ENCODE measurements at places on chromosomes 2 and 18. TPM values are rescaled to one million over a fixed set of nuclear protein-coding genes. Genes with fewer than 3 reads are reported as not detected.
A peak's percentile ranks its signal among the peaks of the same experiment; 100 is the strongest.

Gene WNT10A
- 0.18 TPM for total RNA-seq

Gene SERPINB4
- not detected for total RNA-seq

Gene ABHD1
- total RNA-seq = 1.2 TPM

Gene CRYGD
- not detected for total RNA-seq

Gene TRIM43
- 0.25 TPM for total RNA-seq

Gene TXNDC9
- total RNA-seq = 36.2 TPM

Gene ATIC
- total RNA-seq = 296 TPM

Gene STAT4
- total RNA-seq = 92.2 TPM

- no peak for DNase-seq
These were observed 524.0 kb downstream of the SOX11 start for GRCh38 chr2:6216234-6216633.

DNA sequence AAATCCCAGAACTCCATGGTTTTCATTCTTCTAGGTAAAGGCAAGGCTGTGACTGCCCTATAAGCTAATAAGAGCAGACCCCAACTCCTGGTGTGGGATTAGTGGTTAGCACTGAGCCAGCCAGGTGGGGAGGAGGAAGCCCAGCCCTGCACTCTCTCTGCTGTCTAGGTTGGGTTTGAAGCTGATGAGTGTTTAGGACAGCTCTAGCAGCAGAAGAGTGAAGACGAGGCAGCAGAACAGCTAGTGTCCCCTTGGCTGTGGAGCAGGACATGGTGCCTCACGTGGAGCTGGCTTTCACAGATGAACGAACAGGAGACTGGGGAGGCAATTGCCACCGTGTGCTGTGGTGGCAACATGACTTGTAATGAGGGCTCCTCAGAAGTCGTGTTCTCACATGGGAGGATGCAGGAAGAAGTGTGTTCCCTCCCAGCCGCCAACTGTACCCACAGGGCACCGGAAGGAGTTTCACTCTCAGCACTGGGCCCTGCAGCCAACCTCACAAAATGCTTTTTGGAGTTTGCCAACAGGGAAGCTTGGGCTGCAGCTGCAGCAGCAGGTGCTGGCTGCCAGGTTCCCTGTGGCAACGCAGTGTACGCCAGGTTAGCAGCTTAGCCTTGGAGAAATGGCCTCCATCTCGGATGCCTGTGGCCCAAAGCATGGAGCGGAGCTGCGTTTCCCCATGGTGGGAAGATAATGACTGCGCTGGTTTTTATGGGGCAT is 328.2 kb downstream of the SETBP1 start:
- DNase-seq = no peak

DNA sequence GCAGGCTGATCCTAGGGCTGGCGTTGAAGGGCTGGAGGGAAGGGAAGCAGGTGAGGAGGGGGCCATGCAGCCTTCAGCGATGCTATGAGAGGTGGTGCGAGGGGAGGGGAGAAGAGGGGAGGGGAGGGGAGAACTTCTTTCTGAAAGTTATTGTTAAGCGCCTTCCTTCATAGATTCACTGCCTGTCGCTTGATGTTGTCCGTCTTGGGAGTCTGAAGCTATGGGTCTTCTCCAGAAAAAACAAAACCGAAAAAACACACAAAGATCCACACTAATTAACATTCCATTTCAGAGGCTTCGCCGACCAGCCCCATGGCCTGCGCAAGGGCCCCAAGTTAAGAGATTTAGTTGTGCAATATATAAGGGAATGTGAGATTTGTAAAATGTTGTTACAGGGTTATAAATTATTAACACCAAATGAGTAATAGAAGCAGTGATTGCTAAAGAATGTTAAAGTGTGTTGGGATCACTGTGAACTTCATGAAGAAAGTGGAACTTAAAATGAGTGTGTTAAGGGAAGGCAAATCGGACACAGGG is 758 bp downstream of the CFAP221 start:
- DNase-seq = no peak

DNA sequence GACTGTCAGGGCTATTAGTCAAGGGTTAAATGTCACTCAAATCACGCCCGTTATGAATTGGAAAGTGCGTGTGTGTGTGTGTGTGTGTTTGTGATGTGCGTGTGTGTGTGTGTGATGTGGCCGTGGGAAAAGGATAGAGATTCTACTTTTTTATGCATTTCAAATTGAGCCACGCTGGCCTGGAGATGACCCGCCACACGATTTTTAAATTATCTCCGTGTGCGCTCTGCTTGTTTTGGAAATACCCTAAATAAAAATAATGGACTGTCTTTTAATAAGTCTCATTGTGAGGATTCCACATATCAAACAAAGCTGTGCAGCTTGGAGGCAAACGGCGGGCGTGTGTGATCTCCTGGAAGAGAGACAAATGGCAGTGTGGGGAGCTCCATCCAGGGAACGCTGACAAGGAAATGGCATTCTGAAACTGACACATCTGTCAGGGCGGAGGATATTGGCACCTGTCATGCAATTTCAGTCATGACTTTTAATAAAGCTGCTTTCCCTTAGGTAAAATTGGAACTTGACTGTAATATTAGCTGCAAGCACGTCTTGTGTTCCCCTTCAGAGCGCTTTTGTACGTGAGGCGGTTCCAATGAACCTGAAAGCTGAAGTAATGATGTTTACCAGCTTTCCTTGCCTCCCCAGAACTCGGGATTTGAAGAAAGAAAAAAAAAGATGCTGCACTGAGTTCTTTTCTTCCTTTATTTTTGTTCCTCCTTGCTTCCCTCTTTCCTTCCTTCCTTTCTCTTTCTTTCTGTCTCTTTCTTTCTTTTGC is 381.8 kb upstream of the SMIM21 start:
- no peak for DNase-seq

DNA sequence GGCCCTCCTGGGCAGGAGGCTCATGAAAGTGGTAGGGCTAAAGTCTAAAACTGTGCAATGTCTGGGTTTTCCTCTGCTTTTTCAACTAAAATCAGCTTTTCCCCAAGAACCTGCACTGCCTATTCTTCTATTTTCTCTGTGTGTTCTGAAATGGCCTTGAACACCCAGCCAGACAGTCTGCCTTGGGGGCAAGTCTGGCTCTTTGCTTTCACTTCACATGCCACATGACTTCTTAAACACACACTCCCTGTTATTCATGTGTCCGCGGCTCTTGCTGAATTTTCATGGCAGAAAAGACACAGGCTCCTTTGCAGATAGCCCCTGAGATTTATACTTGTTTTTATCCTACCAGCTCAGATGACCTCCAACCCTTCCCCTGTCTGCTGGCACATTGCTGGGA is 10.6 kb upstream of the RPIA start:
- no peak for DNase-seq

DNA sequence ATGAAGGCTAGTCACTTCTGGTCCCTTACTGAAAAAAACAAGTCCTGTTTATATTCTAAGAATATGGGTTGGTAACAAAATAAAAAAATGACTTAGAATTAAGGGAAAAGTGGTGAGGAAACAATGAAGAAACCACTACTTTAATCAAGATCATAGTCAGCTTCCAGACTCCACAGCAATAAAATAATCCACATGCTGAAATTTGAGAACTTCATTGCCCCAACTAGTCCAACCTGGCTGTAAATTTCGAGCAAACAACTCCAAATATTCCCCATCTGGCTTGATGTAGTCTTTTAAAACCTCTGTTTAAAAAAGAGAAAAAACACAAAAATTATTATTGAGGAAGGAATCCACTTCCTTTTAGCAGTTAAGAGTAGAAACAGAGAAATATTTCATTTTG is 32.5 kb downstream of the METTL4 start:
- DNase-seq = no peak

DNA sequence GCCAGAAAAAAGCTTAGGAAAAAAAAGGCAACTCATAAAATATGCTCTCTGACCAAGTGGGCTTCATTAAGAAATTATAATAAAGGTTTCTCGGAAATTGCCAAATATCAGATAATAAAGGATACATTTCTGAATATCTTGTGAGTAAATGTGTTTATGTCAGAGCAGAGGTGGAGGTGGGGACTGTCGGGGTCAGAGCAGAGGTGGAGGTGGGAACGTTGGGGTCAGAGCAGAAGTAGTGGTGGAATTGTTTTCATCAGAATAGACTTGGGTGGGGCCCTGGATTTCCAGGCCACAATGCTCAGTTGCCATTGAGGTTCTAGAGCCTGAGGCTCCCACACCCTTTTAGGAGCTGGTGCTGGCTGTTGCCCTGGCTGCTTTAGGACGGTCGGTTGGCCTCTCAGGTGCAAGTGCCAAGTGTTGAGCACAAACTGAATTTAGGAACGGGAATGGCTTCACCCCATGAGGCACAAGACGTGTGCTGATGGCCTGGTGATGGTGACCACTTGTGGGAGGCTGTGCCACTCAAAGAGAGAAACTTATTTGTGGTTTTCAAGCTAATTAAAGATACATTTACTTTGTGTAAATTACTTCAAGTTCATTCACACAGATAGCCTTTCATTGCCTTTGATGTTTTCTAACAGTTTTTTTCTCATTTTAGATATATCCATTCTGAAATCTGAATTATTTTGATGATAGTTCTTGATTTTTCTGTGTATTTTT is 131.5 kb downstream of the ATP9B start:
- peak; percentile 21 for DNase-seq

DNA sequence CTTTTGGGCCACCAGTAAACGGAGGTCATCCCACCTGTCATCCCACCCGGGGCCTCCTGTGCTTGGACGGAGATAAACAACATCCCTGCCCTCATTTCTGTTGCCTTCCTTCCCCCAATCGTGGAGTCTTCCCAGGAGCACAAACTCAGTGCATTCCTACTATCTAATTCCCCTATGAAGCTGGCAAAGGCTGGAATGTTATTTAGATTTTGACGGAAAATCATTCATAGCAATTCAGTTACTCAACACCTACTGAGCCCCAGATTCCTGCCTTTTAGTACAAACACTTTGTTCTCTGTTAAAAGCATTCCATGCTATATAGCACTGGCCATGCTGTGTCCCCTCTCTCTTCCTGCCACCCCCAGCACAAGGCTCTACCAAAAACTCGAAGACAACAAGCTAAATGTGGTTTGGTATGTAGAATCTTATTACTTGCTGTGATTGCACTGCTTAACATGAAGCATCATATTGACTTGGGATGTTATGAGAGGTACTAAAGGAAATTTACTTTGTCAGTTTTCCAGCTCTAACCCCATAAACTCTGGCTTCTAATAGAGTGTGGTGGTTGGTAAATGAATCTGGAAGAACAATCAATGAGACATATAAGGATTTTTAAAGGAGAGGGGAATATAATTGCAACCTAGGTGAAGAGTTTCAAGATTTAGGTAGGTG is 32.3 kb upstream of the IMPA2 start:
- DNase-seq = no peak

DNA sequence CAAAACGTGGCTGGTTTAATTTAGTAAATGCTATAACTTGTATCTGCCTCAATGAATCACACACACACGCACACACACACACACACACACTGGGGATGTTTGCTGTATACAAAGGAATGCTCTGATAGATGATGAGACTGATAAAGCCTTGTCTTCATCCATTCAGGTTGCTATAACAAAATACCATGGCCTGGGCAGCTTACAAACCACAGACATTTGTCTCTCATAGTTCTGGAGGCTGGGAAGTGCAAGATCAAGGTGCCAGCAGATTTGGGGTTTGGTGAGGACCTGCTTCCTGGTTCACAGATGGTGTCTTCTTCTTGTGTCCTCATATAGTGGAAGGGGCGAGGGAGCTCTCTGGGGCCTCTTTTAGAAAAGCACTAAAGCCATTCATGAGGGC is 149.5 kb upstream of the HDAC4 start:
- DNase-seq = no peak

DNA sequence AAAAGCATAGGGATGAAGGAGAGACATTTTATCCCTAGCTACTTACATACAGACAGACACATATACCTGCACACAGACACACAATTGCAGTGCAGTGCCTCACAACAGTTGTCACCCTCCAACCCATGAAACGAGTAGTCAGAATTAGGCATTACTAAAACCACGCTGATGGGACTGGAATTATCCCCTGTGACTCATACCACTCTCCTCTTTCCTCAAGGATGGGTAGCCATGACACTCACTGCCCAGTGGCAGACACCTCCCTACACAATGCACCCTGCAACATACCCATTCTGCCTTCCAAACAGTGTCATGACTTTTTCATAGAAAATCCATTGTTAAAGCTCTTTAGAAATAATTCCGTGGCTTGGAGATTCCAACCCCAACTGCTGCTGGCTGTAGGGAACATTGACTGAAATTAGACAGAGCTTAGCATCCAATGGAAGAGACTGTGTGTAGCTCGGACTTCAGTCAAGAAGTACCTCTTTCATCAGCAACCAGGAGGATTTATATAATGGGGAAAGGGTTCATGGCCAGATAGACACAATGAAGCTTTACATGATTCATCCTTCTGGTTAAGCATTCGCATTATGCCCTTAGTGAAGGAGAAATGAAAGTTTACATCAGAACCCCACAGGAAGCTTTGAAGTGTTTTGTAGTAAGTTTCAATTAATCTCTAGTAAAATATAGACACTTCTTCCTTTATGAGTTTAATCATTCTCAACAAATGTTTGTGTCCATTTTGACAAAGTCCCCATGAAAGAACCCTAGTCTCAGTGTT is 155.2 kb downstream of the FBXO15 start:
- DNase-seq = no peak

DNA sequence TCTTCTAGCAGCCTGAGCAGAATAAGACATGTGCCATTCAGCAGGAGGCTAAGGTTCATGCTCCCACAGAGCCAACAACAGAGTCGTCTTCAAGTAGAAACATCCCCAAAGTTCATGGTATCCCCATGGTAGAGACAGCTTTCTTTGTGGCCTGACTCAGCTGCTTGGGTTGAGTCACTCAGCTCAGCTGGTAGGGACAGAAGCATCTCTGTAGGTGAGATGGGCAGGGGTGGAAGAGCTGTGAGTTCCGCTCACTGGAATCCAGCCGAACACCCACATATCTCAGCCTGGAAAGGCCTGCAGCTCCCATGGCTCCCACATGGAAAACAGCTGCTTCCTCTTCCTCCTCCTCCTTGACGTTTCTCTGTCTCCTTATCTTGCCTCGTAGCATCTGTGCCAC is 792.7 kb downstream of the RNF144A start:
- no peak for DNase-seq

- DNase-seq = peak; percentile 9
These were observed 104.9 kb downstream of the MBD2 start for GRCh38 chr18:54119524-54120019.

DNA sequence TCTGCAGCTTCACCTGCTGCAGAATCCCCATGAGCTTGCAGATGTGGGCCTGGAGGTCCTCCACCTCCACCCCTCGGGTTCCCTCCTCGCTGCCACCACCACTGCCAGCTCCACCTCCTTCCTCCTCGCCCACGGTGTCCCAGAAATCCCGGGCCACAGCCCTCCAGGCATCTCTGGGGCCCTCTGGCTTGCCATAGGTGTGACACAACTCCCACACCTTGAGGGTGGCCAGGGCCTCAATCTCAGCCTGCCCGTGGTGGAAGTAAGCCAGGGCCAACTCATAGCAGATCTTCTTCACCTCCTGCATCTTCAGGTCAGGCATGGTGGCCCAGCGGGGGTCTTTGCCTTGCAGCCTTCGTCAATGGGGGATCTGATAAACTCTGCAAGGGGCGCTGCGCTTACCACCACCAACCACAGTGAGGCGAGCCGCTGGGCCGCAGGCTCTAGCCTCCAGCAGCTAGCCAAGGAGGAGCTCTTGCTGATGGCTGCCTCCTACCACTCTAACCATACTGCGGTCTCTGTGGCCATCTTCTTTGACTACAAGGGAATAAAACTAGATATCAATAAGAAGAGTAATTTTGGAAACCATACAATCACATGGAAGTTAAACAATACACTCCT is 36.1 kb upstream of the ANKRD62 start:
- DNase-seq = no peak

All from activated T-helper 2 cell treated with anti-CD3 and anti-CD28 coated beads, Interferon-gamma antibody, Interleukin-2, Interleukin-4, amounts not matched to agents 10 μg/mL and 5 μg/mL and 100 μg/mL, durations not matched to agents 14 hours and 24 hours and 36 hours (primary cell).